ENCODE measurements at places on chromosomes 1 and 21.

DNA sequence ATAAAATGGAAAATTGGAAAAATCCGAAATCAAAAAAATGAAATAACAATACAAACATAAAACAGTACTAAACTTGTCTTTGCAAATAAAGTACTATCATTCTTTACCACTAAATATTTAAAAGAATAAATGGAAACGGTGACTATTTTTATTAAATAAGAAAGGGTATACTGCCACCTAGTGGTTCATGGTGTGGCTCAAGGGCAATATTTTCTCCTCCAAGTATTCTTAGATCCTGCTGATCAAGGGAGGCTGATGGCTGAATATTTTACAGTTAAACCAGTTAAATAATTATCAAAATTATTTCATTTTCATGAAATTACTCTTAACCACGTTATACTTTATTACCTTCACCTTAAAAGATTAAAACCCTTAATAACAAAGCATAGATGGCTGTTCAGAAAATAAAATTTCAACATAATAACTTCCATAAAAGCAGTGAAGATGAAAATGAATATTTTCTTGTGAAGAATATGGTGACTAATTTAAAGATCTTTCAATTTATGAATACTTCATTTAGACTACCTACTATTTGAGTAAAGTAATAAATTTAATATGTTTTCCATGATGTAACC, 1793.9 kb downstream of the NCAM2 start:
- peak; percentile 43 for DNase-seq

DNA sequence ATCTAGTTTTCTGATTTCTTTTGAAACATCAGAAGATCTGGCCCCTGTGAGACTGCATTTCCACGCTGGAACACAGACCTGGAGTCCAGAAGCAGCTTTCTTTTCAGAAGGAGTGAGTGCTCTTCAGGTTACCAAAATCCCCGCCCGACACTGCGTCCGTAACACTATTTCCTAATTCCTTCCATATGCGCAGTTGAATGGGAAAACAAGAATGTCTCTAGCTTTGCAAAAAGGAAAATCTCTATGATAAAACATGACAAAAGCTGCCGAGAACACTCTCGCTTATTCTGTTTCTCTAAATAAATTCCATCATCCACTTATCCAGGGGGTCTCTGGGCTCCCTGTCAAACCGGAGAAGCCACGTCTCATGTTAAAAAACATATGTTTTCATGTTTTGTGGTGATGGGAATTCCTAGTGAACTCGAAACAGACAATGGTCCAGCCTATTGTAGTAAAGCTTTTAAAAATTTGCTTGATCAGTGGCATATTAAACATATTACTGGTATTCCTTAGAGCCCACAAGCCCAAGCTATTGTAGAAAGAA, 67.7 kb downstream of the PLD5 start:
- no peak for DNase-seq

GRCh38 chr1:147509786-147510395, 31.4 kb upstream of the BCL9 start:
- DNase-seq, result no peak

GRCh38 chr1:217332431-217333065, 298.3 kb downstream of the GPATCH2 start:
- DNase-seq, result no peak

- peak; percentile 60 for DNase-seq
Observed at GRCh38 chr1:157369808-157370521, 182.3 kb downstream of the FCRL5 start.

- no peak for DNase-seq
Observed at GRCh38 chr1:225450491-225451191, 22.8 kb upstream of the LBR start.

GRCh38 chr1:75203415-75204277, 69.5 kb downstream of the LHX8 start:
- DNase-seq, result peak; percentile 52

- DNase-seq, result no peak
Observed at GRCh38 chr1:67393737-67394136, 36.5 kb downstream of the SERBP1 start.

DNA sequence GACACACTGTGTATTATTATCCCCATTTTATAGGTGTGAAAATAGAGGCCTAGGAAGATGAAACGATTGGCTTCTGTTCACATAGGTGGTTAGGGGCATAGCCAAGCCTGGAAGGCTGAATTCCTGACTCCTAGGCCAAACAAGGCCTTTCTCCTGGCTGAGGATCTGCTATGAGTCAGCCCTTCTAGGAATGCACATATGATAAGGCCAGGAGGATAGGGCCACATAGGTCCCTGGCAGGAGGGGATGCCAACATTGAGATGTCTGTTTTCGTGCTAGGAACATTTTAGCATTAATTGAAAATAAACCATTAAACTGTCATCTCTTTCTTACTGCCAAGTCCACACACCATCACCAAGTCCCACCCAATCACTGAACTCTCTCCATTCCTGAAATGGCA, 9.2 kb downstream of the CSMD2 start:
- DNase-seq, result peak; percentile 62

GRCh38 chr1:213883618-213884017, 104.2 kb upstream of the PROX1 start:
- DNase-seq, result no peak

DNA sequence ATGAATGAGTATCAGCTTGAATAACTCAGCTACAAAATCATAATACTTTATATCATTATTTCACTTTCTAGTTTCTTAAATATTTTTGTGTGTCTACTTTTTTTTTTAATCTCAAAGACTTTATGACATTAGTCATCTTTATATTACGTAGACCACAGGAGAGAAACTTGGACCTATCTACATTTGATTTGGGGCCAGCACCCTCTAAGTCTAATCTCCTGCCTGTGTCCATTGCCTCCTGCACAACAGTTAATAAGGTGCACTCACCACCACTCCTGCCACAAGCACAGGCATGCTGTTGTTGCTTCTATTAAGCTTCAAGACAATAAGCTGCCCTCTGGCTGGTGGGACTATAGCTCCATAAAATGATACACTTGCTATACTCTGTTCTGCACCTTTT, 70.4 kb downstream of the DIRAS3 start:
- peak; percentile 29 for DNase-seq

DNA sequence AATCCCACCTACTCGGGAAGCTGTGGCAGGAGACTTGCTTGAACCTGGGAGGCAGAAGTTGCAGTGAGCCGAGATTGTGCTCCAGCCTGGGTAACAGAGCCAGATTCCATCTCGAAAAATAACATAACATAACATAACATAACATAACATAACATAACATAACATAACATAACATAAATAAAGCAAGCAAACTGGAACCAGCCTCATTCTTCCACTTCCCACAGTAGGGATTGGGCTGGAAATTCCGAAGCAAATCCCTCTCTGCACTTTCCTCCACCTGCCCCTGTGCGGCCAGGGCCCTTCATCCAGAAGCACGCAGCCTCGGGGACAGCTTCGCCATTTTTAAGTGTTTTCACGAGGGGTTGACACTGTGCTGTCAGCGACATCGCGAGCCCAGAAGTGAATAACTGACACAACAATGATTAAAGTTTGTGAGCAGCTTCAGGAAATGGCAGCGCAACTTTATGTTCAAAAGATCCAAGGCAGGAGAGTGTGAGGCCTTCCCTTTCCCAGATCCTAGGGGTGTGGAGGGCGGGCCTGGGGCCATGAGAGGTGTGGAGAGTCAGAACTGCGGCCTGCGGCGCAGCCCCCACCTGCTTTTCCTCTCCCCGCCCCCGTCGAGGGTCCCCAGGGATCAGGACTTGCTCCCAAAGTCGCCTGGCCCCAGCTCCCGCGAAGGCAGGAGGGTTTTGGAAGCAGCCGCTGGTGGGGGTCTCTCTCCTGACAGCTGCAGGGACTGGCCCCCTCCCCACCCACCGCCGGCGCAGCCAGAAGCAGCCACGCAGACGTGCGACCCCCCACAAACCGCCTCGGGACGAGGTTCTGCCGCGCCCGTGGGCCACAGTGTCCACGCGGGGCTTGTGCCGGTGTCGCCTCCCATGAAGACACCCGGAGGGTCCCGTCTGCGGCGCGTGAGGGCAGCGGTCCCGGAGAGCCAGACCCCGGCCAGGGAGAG, 651 bp upstream of the GABRD start:
- DNase-seq, result no peak

- DNase-seq, result no peak
Observed at GRCh38 chr1:40739455-40740008, 44.1 kb upstream of the KCNQ4 start.

DNA sequence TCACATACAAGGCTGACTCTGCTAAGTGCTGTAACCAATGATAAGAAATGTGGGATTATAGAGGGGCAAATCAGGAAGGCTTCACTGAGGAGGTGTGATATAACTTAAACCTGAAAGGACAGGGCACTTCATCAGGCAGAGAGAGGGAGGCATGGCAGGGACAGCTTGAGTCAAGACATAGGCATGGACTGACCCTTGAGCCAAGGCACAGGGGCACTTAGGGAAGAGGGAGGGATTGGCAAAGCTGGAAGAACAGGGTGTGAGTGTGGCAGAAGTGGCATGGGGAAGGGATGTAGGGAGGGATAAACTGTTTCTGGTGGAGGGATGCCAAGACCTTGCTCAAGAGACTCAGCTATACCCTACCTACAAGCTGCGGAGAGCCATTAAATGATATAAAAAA, 81.3 kb downstream of the PLXNA2 start:
- DNase-seq, result no peak

DNA sequence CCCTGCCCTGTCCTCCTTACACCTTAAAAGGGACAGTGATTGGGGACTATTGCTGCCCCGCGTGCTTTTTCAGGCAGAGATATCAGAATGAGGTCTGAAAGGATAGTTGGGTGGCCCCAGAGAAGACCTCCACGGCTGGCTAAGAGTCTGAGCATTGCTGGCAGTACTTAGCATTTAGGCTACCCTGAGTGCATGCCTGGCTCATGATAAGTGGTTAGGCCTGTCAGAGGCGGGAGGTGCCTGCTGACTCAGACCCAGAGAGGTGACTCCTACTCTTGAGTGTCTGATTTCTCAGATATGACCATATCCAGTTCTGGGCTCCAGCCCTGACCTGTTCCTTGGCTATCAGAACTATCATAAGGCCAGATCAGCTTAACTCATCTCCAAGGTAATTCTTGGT, 213.7 kb downstream of the PBX1 start:
- DNase-seq, result peak; percentile 94

- DNase-seq, result no peak
Observed at GRCh38 chr1:211939876-211940468, 95.4 kb downstream of the INTS7 start.

DNA sequence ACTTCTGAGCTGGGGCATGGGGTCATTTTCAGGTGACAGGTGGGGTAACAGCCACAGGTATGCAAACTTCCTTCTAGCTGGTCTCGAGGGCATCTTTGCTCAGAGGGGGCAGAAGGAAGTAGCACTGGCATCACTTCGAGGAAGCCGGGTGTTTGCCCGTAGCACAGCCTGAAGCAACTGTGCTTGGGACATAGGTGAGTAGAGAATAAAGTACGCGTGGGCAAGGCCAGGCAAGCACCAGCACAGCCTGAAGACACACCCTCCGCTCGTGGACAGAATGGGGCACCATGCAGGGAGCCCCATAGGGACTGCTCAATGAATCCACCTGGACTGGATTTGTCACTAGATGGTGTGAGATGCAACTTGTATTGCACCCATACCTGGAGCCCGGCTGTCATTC, 167.1 kb downstream of the KCNJ6 start:
- no peak for DNase-seq

GRCh38 chr1:10430216-10431069, at the start of gene CENPS:
CENPS (plus strand) TSS chr1:10430433; CDS start chr1:10430518, 85 bp downstream.
- DNase-seq, result peak; percentile 80

- peak; percentile 38 for DNase-seq
Observed at GRCh38 chr1:183926983-183927382, 110.5 kb downstream of the COLGALT2 start.

GRCh38 chr1:200128081-200128480, 100.6 kb downstream of the NR5A2 start:
- no peak for DNase-seq

DNA sequence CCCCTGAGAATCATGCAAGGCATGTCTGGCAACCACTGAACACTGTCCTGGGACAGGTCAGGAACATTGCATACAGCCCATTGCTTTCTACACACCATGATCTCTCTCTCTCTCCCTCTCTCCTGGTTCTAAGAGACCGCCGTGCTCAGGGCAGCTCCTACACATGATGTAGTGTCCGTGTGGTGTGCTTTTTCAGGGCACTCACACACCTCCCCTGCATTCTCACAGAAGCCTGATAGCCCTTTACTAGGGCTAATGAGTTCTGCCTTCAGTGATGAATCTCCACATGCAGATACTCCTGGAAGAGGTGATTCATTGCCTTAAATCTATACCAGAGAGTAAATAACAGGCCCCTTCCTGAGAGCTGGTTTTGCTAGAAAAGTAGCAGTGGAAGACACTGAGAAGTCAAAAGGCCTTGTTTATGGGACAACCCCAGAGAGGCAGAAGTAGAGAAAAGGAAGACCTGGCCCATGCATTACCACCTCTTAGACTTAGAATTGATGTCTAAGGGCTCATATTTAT, 7.2 kb upstream of the OLFML2B start:
- DNase-seq, result no peak

DNA sequence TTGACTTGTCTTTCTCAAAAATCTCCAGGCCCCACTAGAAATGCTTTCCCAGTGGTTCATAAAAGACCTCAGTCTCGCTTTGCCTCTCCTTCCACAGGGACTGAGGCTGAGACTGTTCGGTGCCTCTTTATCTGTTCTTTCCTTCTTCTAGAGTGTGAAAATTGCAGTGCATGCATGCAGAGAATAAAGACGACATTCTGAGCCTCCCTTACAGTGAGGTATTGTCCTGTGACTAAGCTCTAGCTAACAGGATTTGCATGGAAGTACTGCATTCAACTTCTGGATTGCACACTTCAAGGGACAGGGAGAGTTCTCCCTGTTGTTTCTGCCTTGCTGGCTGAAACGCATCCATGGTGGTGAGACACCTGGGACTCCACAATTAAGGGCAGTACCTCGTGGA, 69.1 kb downstream of the COLGALT2 start:
- no peak for DNase-seq

DNA sequence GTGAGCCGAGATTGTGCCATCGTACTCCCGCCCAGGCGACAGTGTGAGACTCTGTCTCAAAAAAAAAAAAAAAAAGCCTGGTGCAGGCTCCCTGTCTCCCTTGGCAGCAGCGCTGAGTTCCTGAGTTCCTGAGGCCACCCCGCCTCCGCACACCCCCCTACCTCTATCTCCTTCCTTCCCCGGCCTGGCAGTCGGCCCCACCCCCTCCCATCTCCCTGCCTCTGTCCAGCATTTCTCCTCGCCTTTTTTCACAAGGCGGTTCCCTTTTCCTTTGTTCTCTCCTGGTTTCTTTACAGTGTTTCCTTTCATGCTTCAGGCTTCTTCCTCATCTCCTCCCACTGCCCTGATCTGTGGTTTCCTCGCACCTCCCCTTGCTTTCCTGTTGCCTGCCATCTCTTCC, 2.7 kb downstream of the RORC start:
- DNase-seq, result peak; percentile 28

All from fibroblast of upper back skin (primary cell).